ENCODE measurements at places on chromosomes 13 and 19.

DNA sequence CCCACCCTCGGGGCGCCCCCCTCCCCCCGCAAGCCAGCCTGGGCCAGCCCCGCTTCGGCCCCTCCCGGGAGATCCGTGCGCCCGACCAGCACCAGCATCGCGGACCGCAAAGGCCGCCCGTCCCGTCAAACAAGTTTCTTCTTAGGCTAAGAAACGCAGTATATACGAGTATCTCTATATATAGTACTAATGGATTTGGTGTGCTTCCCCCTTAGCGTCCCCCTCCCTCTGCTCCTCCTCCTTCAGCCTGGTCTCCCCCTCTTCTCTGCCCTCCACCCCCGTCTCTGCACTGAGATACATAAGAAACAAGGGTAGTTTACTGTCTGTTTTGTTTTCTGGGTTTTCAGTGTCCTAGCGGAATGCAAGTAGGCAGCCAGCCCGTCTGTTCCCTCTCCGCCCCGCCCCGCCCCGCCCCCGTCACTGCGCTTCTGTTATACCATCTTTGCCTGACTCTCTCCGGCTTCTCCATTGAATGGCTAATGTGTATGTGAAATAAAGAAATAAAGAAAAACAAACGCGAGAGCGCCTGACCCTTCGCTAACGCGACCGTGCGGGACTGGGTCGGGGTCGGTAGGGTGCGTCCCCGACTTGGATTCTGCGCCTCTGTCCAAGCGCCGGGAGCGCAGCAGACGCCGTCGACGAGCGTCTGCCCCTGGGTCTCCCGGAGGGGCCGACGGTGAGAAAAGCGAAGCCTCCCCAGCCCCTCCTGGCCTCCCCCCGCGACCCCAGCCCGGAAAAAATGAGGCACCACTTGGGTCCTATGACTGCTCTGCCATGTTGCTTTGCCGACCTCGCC, 4.2 kb downstream of the LYL1 start:
- DNase-seq, result no peak

- DNase-seq, result peak; percentile 17
Observed at GRCh38 chr13:111947026-111947810, 119.7 kb upstream of the SOX1 start.

DNA sequence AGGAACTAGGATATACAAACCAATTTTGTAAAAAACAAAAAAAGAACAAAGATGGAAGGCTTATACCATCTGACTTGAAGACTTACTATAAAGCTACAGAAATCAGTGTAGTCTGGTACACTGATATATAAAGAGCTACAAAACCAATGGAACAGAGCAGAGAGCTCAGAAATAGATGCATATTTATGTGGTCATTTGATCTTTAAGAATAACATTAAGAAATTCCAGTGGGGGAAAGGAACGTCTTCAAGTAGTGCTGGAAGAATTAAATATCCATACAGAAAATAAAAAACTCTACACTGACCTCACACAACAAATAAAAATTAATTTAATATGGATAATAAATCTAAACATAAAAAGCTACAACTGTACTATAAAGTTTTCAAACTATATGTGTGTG, 317.0 kb downstream of the ENOX1 start:
- DNase-seq, result no peak

GRCh38 chr13:91889641-91890040, 491.2 kb downstream of the GPC5 start:
- DNase-seq, result no peak
